ENCODE measurements at places on chromosomes 3 and 15.
A peak's percentile ranks its signal among the peaks of the same experiment; 100 is the strongest.

- DNase-seq: no peak
Measured at GRCh38 chr3:126926684-126927400, 56.1 kb upstream of the PLXNA1 start.

GRCh38 chr3:66401675-66402491 lies 98.9 kb downstream of the LRIG1 start:
- no peak for DNase-seq

DNA sequence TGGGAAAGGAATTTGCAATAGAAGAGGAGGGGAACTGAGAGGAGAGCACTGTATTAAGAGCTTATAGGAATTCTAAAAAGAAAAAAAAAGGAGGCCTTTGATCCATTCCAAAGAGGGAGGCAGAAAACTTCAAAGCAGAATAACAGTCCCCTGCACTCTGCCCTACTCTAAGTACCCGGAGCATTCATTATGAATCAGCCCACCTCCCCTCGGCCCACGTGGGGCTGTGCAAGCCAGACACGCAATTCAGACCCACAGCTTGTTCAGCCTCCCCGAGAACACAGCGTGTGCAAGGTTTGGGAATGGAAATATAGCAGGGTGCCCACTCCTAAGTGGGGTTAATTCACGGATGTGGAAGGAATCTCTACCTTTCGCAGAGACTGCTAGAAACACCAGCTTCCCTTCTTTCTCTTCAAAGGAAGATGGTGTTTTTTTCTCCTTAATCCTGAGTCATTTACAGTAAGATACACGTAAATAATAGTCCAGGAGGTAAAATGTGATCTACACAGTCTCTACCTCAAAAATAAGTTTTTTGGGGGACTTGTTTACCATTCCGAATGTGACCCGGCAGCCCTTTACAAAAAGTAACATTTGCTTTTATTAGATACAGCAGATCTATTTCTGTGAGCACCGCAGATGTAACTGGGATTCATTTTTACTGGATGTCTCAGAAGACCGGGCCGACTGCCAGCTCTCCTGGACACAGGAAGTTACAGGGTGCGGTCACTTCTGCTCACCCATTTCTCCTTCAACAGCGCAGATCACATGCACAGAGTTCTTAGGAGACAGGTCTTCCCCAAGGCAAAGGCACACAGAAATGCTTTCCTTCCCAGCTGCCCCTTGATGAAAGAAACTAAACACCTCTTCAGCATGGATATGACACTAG lies 768.5 kb upstream of the CFAP20DC start:
- DNase-seq: no peak

DNA sequence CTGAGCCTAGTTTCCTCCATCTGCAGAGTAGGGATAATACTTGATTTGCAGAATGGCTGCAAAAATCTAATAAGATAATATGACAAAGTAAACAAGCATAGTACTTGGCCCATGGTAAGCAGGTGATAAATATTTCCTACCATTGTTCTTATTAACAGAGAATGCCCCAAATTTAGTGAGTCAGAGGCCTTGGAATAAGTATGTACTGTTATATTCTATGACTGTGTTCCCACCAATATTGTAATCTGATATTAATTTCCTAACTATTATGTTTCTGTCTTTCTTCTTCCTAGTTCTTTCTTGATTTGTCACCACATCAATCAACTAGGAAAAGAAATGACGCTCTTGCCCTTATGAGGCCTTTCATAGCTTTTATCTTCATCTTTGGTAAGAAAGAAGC lies 178.4 kb upstream of the SLC2A2 start:
- DNase-seq: no peak

DNA sequence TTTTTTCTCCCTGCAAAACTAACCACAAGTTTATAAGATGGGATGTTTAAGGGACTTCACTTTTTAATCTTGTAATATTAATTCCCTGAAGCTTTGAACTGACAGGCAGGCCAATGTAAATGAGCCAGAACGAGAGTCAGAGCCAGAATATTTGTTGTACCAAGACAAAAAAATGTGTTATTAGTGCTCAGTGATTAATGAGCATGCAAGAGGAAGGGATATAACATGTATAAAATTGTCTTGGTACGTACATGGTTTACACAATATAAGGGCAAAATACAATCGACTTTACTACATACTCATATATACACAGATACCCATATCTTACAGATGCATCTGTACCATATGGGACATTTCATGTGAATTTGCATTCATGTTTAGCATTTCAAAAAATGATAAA lies 331.2 kb downstream of the MECOM start:
- DNase-seq: no peak

DNA sequence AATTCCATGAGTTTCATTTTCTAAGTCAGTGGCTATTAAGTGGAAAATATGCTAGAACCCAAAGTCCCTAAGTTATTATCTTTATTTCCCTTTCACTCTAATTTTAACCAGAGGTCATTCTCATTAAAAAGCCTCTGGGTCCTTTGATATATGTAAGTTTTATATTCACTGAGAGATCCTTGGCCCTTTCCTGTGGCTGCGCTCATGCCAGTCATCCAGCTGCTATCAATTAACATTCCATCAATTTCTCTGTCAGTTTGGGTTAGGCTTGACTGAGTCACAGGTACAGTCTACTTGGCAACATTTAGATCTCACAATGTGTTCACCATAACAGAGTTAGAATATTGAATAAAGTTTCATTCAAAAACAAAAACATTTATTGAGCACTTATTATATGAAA lies 58.0 kb upstream of the FBN1 start:
- DNase-seq: no peak

DNA sequence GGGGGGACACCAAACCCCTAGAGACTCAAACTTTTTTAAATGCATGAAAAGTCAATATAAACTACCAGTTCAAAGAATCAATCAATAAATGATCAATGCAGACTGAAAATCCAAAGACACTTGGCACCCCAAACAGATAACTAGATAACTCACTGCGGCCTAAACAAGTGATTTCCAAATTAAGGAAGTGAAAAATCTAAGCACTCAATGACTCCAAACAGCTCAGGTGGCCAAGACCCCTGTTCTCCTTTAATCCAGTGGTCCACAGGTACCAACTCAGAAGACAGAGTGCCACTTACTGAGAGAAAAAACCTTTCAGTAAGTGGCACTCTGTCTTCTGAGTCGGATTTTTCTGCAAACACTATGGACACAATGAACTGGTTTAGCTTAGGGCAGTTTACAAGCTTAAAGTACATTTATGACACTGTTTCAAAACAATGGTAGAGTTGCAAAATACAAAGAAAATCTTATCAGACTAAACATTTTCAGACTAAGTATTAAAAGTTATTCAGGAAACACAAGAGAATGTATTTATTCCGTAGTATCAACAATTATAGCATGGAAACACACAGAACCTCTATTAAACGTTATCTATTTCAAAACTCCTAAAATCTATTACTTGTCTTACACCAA lies 4.7 kb downstream of the DLG1 start:
- no peak for DNase-seq

- peak; percentile 22 for DNase-seq
Measured at GRCh38 chr15:65400760-65401610, 21.8 kb downstream of the IGDCC4 start.

GRCh38 chr3:181782306-181782954 lies 70.7 kb downstream of the SOX2 start:
- DNase-seq: no peak

GRCh38 chr15:95739131-95739530 lies 591.4 kb upstream of the NR2F2 start:
- no peak for DNase-seq

DNA sequence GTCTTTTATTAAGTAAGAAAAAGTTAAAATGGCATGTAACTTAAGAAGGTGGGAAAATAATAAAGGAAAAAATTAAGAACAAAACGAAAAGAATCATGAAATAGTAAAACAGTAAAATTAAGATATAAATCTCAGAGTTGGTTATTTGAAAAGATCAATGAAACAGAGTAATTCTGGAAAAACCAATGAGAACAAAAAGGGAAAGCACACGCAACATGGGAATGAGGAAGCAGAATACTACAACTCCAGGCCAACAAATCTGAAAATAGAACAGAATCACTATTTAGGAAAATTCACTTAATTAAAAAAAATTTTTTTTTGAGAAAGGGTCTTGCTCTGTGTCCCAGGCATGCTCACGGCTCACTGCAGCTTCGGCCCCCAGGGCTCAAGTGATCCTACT lies 30.7 kb downstream of the WHAMM start:
- DNase-seq: no peak

DNA sequence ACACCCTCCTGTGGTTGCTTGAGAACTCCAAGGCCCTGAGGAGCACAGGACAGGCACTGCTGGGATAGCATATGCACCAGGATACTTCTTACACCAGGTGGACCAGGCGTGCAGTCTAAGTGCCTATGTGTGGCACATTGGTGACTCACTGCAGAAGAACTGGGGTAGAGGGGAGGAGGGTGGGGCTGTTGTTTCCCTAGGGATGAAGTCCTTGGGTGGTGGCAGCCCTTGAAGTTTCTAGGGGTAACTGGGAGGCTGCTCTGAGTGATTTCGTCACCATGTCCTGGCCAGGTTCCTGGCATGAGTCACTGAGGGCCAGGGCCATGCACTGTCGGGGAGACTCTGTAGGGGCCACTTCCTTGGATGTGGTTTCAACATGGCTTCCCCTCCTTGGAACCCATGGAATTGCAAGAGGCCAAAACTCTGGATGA lies 15.9 kb downstream of the MYZAP start:
- no peak for DNase-seq

DNA sequence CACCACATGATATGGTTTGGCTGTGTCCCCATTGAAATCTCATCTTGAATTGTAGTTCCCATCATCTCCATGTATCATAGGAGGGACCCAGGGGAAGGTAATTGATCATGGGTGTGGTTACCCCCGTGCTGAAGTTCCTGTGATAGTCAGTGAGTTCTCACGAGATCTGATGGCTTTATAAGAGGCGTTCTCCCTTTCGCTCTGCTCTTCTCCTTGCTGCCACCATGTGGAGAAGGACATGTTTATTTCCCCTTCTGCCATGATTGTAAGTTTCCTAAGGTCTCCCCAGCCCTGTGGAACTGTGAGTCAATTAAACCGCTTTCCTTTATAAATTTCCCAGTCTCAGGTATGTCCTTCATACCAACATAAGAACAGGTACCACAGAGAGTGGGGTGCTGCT lies 21.9 kb downstream of the OSTN start:
- DNase-seq: no peak

DNA sequence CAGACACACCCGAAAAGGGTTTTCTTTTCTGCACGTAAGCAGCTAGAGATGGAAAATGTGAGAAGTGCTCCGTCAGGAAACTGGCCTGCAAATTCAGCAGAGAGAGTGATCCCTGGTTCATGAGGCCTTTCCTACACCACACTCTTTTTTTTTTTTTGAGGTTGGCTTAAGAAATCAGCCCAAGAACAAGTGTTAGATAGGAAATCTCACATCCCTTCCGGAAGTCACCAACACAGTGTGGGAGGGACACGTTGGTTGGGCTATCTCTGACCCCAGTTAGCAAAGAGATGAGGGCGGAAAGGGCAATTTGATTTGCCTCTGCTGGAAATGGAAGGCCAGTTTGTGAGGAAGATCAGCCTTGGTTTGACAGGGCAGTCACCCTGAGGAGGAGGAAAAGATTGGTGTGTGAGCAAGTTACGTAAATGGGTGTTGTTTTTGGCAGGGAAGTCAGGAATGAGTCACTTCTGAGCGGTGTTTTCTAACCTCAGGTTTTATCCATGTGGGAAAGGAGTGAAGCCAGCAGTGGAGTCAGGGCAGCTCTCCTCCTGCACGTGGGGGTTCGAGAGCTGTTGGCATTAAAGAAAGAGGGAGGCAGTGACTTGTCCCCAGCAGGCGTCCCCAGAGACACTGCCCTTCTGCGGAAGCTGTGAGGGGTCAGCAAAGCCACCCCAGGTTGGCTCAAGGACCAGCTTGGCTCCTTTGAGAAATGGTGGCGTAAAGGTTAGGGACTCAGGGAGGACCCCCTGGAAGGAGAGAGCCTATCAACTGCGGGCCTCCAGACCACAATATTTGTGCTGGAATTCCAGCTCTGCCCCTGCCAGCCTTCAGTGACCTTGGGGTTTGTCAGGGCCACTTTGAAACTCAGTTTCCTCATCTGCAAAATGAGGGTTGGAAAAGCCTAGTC lies 237.6 kb upstream of the BHLHE40 start:
- DNase-seq: no peak

DNA sequence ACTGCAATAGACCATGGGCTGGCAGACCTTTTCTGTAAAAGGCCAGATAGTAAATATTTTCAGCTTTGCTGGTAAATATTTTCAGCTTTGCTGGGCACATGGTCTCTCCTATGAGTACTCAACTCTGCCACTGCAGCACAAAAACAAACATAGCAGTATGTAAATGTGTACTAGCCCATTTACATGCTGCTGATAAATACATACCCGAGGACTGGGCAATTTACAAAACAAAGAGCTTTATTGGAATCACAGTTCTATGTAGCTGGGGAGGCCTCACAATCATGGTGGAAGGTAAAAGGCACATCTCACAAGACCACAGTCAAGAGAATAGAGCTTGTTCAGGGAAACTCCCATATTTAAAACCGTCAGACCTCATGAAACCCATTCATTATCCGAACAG lies 793.0 kb downstream of the EDEM1 start:
- DNase-seq: no peak

- DNase-seq: no peak
Measured at GRCh38 chr15:74320352-74321247, 46.8 kb downstream of the CYP11A1 start.

GRCh38 chr3:14767245-14768051 lies 51.3 kb upstream of the FGD5 start:
- no peak for DNase-seq

- DNase-seq: no peak
Measured at GRCh38 chr3:39106851-39107387, 508 bp downstream of the GORASP1 start.

- no peak for DNase-seq
Measured at GRCh38 chr3:105232553-105232952, 134.2 kb upstream of the ALCAM start.

GRCh38 chr3:161336661-161337060 lies 34.7 kb downstream of the SPTSSB start:
- DNase-seq: no peak

DNA sequence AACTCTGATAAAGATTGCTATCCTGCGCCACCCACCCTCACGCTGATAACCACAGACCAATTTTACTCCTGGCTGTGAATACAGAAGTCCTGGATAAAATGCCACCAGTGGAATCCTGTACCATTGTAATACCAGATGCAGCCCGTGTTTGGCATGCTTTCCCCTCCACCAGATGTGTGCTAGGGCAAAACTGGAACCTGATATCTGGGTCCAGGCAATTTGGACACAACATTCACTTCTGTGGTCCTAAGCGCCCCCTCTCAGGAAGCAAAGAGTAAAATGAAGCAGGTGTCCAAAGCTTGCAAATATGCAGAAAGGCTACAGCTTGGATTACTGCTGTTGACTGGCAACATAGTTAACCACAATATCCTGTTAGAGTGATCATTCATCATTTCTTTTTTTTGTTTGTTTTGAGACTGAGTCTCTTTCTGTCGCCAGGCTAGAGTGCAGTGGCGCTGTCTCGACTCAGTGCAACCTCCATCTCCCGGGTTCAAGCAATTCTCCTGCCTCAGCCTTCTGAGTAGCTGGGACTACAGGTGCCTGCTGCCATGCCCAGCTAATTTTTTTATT lies 32.8 kb downstream of the LOXL1 start:
- no peak for DNase-seq

Measured in GM12864 (cell line).